ACHN (cell line): ENCODE measurements at places on chromosomes 2 and 18.

- peak; percentile 78 for DNase-seq
Observed at GRCh38 chr2:168773719-168774521, 28.5 kb upstream of the NOSTRIN start.

GRCh38 chr2:65227020-65227455 lies 593 bp upstream of the ACTR2 start:
- peak; percentile 39 for DNase-seq

- no peak for DNase-seq
Observed at GRCh38 chr2:220994846-220995245, 577.3 kb downstream of the EPHA4 start.

DNA sequence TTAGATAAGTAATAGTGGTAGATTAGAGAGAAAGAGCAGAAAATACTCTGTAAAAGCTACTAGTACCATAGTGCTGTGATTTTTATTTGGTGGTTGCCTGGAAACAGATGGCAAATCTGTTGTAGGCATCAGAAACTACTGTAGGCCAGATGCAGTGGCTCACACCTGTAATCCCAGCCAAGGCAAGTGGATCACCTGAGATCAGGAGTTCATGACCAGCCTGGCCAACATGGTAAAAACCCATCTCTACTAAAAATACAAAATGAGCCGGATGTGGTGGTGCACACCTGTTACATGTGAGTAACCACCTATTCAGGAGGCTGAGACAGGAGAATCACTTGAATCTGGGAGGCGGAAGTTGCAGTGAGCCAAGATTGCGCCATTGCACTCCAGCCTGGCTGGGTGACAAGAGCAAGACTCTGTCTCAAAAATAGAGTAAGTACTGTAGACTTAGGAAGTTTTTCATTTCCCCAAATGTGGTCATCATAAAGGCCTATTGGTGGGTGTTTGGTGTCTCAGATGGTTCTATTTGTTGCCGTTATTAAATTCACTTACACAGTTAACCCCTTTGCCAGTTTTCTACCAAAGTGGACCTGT lies 79.6 kb downstream of the SPTBN1 start:
- no peak for DNase-seq

GRCh38 chr18:60157810-60158209 lies 214.8 kb downstream of the MC4R start:
- no peak for DNase-seq

DNA sequence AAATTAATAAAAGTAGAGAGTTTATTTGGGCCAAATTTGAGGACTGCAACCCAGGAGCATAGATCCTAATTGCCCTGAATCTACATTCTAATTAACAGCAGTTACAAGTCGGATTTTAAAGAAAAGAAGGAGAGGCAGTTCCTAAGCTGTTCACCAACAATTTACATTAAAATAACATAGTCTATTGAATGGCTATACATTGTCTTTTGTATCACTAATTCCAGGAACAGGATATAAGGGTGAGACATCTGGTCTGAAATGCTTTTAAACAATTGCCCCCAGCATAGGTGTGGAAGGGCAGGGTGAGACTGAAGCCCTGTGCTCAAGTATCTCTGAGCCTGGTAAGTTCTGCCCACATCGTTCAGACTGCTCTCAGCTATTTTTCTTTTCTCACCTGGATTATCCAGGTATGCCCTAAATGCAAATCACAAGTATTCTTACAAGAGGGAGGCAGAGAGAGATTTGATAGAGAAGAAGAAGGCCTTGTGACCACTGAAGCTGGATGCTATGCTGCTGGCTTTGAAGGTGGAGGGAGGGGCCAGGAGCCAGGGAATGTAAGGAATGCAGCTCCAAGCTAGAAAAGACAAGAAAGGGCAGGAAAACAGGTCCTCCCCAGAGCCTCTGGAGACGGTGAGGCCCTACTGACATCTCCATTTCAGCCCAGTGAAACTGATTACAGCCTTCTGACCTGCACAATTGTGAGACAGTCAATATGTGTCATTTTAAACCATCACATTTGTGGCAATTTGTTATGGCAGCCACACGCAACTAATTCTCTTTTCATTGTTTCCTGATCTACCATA lies 189.4 kb upstream of the ARL4C start:
- DNase-seq, result peak; percentile 68

GRCh38 chr18:48161191-48161910 lies 230.9 kb upstream of the SMAD2 start:
- DNase-seq, result peak; percentile 80

GRCh38 chr2:222652491-222653255 lies 3.2 kb downstream of the FARSB start:
- no peak for DNase-seq

GRCh38 chr2:199070322-199070949 lies 387.3 kb downstream of the SATB2 start:
- DNase-seq, result no peak

DNA sequence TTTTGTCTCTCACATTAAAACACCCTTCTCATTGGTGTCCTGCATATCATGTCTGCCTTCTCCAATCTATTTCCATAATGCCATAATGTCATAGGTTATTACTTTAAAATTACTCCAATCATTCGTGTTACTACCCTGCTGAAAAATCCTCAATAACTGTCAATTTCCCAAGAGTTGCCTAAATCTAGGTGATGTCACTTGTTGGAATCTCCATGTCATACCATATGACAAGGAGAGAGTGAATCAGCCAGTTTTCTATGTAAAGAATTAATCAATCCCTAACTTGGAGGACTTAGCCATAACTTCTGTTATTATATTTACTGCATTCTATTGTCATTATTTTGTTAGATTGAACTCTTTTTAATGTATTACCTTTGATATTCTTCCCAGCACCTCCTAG lies 62.5 kb downstream of the PHLPP1 start:
- DNase-seq, result no peak

GRCh38 chr2:79005216-79005615 lies 20.3 kb upstream of the REG3G start:
- DNase-seq, result no peak

GRCh38 chr18:5943514-5943913 lies 48.2 kb upstream of the TMEM200C start:
- no peak for DNase-seq

GRCh38 chr2:42568401-42569115 lies at the start of gene MTA3:
Gene MTA3, plus strand, starts transcription at chr2:42568632. Its CDS starts 114 bp downstream, at chr2:42568746.
- DNase-seq, result peak; percentile 46

DNA sequence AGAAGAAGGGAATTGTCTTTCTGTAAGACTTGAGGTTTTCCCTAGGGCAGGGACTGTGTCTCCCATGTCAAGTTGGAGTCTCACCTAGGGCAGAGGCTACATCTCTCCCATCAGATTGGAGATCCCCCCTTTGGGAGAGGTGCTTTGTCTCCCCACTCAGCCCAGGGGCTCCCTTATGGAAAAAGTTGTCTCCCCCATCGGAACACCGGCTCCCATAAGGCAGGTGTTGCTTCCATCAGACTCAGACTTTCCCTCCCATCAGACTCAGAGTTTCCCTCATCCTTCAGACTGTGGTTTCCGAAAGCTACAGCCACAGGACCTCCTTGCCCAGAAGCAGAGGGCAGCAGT lies 5.8 kb downstream of the ANKRD53 start:
- DNase-seq, result no peak

GRCh38 chr2:145593991-145594614 lies 1074.2 kb upstream of the ZEB2 start:
- DNase-seq, result peak; percentile 17

GRCh38 chr2:73838889-73839534 lies 10.3 kb downstream of the STAMBP start:
- DNase-seq, result no peak

DNA sequence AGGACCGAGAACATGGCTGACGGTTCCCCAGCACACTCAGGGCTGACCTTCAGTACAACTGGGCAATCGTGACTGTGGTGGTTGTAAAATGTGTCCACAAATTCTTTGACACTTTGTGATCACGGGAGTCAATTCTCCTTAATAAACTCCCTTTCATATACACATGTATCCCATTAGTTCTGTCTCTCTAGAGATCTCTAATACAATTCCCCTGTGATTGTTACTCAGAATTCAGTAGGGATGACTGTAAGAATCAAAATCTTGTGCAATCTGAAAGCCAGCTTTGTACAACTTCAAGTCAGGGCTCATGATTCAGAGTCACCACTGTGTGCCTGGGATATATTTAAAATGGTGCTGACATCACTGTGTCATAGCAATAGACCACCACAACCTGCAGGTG lies 89.5 kb upstream of the LMAN1 start:
- no peak for DNase-seq

DNA sequence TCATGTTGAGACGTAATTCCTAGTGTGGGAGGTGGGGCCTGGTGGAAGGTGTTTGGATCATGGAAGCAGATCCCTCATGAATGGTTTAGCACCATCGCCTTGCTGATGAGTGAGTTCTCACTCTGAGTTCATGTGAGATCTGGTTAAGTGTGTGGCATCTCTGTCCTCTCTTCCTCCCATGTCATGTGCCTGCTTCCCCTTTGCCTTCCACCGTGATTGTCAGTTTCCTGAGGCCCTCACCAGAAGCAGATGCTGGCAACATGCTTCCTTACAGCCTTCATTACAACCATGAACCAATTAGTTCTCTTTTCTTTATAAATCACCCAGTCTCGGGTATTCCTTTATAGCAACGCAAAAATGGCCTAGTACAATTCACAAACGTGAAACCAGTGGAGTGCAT lies 14.6 kb upstream of the MCM6 start:
- DNase-seq, result no peak

- no peak for DNase-seq
Observed at GRCh38 chr2:29596584-29596983, 324.8 kb downstream of the ALK start.

DNA sequence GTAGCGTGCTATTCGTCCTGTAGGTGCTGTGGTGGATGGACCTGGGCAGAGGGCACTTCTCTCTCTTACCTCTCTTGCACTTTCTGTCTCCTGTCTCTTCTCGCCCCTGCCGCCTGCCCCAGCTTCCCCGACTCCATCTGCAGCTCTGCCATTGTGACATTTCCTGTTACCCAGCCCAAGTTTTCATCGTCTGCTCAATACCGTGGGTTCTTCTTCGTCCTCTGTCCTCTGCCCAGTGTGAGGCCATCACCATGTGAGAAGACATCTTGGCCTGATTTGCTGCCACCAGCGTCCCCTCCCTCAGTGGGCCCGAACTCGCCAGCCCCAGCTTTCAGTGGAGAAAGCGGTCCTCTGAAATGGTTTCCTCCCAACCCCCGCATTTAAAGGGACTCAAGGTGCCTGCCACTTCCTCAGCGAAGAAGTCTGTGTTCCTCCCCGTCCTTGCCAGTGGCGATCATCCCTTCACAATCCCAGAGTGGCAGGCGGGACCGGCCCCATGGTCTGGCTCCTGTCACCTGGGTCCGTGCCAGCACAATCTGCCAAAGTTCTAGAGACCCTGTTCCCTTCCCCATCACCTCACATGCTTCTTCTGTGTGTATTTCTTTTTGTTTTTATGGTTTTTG lies 18.0 kb downstream of the TGOLN2 start:
- DNase-seq, result peak; percentile 20

DNA sequence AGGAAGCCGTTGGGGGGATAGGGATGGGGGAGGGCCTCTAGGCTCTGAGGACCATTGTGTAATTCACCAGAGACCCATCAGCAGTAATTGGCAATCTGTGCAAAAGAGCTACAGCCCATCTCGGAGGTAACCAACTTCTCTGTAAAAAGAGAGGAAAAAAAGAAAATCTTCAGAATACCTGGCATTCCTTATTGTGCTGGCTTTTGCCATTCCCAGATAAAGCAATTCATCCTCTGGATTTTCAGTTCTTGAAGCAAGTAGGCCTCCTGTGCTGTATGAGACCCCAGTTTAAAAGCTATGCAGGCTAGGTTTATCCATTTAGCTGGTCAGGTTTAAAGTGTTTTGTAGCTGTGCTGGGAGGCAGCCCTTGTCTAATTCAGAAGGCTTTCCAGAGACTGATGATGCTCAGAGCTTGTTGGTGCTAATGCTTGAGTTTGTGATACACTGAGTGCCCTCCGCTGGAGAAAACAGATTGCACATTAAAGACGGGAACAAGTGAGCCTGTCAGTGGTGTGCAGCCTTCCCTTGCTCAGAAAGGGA lies at the start of gene LRRTM4:
Gene LRRTM4, minus strand, starts transcription at position 446 of the 540 bp plus-strand sequence.
- peak; percentile 12 for DNase-seq

DNA sequence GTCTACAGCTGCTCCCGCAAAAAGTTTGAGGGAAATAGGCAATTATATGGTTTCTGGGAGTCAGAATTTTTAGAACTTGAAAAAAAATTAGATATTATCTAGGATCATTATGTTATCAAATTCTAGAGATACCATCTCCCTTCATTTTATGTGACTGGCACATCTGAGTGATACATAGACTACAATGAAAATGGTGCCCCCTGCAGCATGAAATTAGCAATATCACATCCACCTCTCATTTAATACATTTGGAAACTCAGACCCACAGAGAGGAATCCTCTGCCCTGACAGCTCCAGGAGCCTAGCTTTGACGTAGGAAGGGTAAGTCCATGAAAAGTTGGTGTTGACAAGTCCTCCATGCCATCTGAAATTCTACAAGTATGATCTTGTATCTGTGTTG lies 381.6 kb downstream of the SUCLG1 start:
- peak; percentile 56 for DNase-seq

GRCh38 chr2:20050646-20051531 lies 539 bp downstream of the LAPTM4A start:
- peak; percentile 75 for DNase-seq

DNA sequence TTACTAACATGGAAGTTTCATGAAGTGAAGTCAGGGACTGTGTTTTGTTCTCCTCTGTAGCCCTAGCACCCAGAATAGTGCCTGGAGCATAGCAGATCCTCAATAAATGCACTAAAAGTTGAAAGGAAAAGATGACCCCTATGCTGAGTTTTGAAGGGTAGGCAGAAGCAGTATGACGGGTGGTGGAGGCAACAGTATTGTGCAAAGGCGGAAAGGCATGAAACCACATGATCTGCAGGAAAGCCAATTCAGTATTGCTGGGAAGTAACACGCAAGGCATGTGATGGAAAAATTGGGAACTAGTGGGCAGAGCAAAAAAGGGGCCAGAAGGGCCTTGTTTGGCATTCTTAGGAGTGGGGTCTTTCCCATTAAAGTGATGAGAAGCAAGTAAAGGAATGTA lies 23.1 kb downstream of the DTNB start:
- DNase-seq, result no peak

DNA sequence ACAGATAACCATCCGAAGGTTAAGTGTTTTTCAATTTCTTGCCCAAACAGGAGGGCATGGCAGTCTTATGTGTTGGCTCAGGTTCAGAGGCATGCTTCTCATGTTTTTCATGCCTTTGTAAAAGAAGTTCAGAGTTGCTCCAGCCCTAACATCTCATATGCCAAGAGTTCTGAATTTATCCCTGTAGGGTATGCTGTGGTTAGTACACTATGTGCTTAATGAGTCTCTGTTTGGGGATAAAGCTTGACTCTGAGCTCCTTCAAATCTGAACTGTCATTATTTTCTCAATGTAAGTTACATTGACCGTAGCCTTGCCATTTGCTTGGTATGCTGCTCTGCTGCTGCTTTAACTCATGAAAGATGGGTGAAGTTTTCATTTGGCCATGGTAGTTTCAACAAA lies 67.9 kb upstream of the PNPT1 start:
- no peak for DNase-seq

DNA sequence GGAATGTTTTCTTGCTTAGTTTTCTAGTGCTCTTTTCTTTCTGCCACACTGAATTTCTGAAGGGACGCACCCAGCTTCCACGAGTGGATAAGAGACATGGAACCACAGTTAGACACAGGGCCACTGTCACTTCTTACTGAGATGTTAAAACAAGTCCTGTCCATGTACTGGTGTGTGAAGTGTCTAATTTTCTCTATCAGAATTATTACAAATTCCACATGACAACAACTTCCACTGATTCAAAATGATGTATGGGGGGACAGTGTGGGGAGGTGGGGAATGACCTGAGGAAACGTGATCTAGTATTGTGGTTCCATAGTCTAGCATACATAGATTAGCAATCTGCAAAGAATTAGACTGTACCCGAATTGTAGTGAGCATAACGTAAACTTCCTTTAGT lies 169.6 kb downstream of the TMEM247 start:
- DNase-seq, result no peak

GRCh38 chr2:97645112-97645694 lies 659 bp upstream of the COX5B start:
- peak; percentile 17 for DNase-seq
